ENCODE measurements at places on chromosomes 7 and 10. TPM values are rescaled to one million over a fixed set of nuclear protein-coding genes. Genes with fewer than 3 reads are reported as not detected.

Gene FAM204A
- 103 TPM for total RNA-seq

Gene SPRN
- not detected for total RNA-seq

Gene TSPAN13
- 14.1 TPM for total RNA-seq

Gene LRRC17
- total RNA-seq: 0.21 TPM

Gene STX1A
- total RNA-seq: 24.2 TPM

Gene SLC16A9
- total RNA-seq: 0.54 TPM

Gene VCL
- 90.9 TPM for total RNA-seq

Gene RAPGEF5
- total RNA-seq: 1.9 TPM

Gene PRRT4
- total RNA-seq: not detected

Gene GTF2IRD1
- 77.6 TPM for total RNA-seq

Gene CALML3
- 0.25 TPM for total RNA-seq

Gene TMEM130
- not detected for total RNA-seq

Gene PVRIG
- total RNA-seq: not detected

Gene PILRA
- total RNA-seq: 0.65 TPM

Gene SLC39A12
- not detected for total RNA-seq

Gene RSPH10B2
- total RNA-seq: not detected

Gene CPVL
- 49.0 TPM for total RNA-seq

Gene SEMA3E
- total RNA-seq: 0.51 TPM

Gene GRID1
- not detected for total RNA-seq

Gene TMEM213
- total RNA-seq: not detected

Gene EN2
- not detected for total RNA-seq

Gene FAM221A
- 0.44 TPM for total RNA-seq

Gene PLEKHS1
- not detected for total RNA-seq

Gene BAIAP2L1
- total RNA-seq: 60.7 TPM

Gene MBL2
- not detected for total RNA-seq

Gene PNLIPRP1
- not detected for total RNA-seq

Gene TRIM73
- total RNA-seq: 3.7 TPM

Measured in MCF 10A (cell line).